ENCODE measurements at places on chromosomes 2 and 18. TPM values are rescaled to one million over a fixed set of nuclear protein-coding genes. Genes with fewer than 3 reads are reported as not detected.

PHOSPHO2 gene
- 5.4 TPM for total RNA-seq

DSG4 gene
- not detected for total RNA-seq

BOLL gene
- not detected for total RNA-seq

COL6A3 gene
- 18.6 TPM for total RNA-seq

KCNG2 gene
- total RNA-seq = not detected

All from activated CD8-positive, alpha-beta memory T cell treated with anti-CD3 and anti-CD28 coated beads for 36 hours (primary cell).